ENCODE measurements at places on chromosomes 16 and 17.

GRCh38 chr17:49959183-49959935, 9.6 kb upstream of the DLX4 start:
- DNase-seq = peak; percentile 43

DNA sequence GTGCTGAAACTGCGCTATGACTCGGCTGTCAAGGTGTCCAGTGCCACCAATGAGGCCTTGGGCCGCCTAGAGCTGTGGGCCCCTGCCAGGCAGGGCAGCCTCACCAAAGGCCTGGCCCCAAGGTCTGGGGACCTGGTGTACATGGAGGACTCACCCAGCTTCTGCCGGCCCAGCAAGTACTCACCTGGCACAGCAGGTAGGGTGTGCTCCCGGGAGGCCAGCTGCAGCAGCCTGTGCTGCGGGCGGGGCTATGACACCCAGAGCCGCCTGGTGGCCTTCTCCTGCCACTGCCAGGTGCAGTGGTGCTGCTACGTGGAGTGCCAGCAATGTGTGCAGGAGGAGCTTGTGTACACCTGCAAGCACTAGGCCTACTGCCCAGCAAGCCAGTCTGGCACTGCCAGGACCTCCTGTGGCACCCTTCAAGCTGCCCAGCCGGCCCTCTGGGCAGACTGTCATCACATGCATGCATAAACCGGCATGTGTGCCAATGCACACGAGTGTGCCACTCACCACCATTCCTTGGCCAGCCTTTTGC, 25.0 kb downstream of the WNT9B start:
- no peak for DNase-seq

DNA sequence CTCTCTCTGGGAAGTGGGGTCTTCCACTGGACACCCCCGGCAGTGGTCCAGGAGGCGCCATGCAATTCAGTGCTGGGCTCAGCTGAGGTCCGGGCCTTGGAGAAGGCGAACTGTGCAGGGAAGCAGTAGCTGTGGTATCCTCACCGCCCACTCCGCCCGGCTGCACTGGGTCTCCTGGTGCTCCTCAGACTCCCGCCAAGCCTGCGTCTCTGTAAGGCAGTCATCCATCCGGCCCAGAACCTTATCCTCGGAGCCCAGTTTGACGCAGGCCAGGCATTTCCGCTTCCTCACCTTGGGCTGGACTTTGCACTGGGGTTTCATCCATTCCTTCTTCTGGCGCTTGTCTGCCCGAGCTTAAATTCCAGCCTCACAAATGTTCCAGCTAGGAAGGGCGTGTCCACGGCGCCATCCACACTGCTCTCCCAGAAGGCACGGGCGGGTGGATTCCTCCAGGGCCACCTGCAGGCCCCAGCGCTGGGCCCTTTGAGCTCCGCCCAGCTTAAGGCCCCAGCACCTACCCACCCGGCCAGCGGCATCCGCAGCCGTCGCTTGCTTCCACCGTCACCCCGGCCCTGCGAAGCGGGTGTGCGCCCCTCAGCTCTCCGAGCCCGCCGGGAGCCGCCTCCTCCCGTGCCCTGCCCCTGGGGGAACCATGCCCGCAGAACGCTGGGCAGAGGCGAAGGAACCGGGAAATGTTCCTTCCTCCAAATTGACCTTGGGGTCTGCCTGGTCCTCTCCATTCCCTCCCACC, 1884.8 kb downstream of the TP53TG3F start:
- DNase-seq = no peak

DNA sequence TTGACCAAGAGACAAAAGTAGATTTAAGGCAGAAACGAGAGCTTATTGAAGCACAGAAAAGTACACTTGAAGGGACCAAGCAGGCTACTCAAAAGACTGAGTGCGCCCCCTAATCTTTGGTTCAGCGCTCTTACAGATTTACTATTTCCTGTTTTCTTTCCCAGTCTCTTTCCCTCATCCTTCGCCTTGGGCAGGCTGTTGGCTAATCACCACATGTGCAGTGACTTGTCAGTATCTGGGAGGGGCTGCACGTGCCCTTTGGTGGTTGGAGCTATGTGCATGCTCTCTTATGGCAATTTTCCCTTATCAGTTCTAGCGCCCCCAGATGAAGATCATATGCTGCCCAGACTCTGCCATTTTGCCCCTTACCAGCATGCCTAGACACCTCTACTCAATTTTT, 35.4 kb upstream of the SHISA6 start:
- DNase-seq = no peak

- no peak for DNase-seq
These were observed 16.0 kb downstream of the MAP2K6 start for GRCh38 chr17:69430488-69430887.

Data from AML-193 (cell line).